ENCODE measurements at places on chromosomes 3 and 15.
A peak's percentile ranks its signal among the peaks of the same experiment; 100 is the strongest.

DNA sequence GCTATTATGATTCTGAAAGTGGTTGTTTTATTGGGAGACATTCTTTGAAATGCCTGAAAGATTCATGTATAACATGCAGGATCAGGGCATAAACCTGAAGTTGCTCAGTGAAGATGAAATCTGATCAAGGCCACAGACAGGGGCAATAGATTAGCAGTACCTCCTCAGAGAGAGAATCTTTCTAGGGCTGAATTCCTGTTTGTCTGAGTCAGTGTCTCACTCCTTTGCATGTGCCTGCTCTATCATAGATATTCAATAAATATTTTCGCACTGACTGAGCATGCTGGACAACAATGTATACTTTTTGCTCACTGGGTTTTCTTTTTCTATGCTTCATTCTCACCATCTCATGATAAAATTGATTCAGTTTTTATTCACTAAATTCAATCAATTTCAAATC, 49.8 kb upstream of the PFN2 start:
- DNase-seq, result peak; percentile 48

GRCh38 chr15:85497172-85497569, 116.8 kb downstream of the AKAP13 start:
- DNase-seq, result no peak

- DNase-seq, result no peak
Measured at GRCh38 chr3:196754091-196754981, 14.7 kb downstream of the PAK2 start.

DNA sequence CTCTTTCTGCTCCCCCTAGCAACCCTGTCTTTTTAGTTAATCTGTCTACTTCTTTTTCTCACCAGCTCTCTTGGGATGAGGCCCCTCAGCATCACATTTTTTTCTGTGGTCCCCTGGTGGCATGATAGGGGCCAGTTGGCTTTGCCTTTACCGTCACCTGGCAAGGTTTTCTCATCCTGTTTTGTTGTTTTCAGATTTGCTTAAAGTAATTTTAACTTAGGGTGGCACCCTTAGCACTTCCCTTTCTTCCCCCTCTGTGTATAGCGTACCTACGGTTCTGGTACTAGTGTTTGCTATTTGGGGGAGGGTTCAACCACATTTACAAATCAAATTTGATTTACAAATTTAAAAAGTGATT, 35.6 kb downstream of the PDCD6IP start:
- DNase-seq, result no peak

GRCh38 chr3:168336276-168336675, 240.6 kb upstream of the GOLIM4 start:
- DNase-seq, result no peak

DNA sequence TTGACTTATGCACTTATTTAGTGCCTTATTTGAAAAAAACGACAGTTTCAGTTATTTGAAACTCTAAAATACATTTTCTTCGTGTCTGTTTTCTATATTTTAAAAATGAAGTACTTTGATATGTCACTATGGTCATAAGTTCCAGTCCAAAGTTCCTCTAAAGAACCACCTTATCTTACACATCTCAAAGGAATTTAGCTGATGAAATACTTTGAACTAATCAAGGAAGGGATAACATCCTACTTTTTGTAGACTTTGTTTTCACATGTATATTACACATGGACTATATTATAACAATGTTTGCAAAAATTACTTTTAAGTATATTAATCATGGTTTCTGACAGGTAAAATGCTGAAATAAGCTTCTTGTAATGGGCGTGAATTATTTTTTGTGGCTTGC, 265.8 kb upstream of the ZNF717 start:
- no peak for DNase-seq

- no peak for DNase-seq
Measured at GRCh38 chr3:48798998-48799397, 48.7 kb downstream of the PRKAR2A start.

DNA sequence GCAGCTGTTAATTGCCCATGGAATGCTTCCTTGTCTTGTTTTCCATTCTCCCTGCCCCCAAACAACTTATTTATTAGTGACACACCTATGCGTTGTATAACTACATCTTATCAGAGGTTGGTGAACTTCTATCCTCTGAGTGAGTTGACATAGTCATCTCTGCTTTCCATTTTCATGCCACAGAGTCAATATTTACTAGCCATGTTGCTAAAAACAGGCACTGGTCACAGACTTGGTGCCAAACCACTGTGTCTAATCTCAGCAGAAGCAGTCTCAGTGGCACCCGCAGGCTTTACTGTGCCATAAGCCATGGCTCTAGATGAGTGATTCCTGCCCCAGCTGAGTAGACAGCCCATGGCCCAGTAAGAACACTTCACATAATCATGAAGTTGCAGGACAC, 26.5 kb downstream of the DAPK2 start:
- no peak for DNase-seq

DNA sequence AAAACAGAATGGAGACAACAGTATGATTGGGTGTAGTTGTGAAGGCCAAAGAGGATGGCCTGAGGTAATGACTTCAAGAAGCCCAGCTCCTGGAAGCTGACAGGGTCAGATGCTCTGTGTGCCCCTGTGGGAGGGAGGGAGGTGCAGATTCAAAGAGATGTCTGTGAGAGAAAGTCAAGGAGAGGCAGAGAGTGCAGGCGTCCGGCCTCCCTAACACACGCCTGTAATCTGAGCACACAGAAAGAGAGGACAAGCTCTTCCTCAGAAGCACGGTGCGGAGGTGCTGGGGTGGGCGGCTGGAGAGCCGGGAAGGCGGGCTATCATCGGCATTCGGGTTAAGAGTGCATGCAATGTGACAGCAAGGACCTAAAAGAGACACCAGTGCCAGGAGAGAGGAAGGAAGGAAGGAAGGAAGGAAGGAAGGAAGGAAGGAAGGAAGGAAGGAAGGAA, 238.2 kb upstream of the HES1 start:
- no peak for DNase-seq

DNA sequence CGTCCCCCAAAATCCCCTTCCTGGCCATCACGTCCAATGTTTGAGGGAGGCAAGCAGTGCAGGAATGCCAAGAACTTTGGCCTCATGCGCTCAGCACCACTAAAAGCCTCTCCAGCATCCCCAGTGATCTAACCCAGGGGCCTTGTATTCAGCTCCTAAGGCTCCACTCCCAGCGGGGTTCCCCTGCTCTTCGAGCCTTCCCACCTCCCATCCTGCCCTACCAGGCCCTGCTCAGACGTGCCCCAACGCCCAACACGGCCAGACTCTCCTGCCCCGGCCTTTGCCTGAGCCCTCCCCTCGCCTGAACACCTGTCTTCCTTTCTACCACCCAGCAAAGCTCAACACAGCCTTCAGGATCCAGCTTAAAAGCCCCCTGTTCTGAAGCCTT, 30.5 kb downstream of the PLXND1 start:
- no peak for DNase-seq

- DNase-seq, result no peak
Measured at GRCh38 chr3:9627901-9628633, 21.2 kb upstream of the MTMR14 start.

- no peak for DNase-seq
Measured at GRCh38 chr15:91855241-91855640, 1.7 kb downstream of the SLCO3A1 start.

- DNase-seq, result no peak
Measured at GRCh38 chr3:24523988-24524727, 29.5 kb upstream of the THRB start.

DNA sequence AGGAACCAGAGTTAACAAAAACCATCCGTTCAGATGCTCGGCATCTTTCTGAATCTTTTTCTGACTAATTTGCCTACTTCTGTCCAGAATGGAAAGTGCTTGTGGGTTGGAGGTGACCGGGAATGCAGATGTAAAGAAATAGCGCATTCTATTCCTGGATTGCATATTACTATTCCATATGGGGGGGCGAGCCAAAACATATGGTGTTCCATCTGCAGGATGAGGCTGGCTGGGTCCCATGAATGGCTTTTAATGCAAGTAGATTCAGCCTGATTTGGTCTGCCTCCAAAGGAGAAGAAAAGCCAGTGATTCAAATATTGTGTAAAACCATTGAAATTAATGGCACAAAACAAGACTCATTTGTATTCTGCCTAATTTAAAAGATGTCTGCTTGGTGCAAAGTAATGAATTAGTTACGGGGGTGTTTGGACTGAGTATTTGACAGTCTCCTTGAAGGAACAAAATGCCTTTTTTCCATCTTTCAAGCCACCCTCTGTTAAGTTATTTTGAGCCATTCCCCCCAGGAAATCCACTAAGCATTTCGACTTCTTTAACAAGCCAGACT, 99.0 kb downstream of the ST8SIA2 start:
- DNase-seq, result peak; percentile 52

GRCh38 chr15:38555686-38556334, 8.8 kb downstream of the RASGRP1 start:
- peak; percentile 85 for DNase-seq

- DNase-seq, result no peak
Measured at GRCh38 chr15:91136386-91136923, 36.4 kb downstream of the SV2B start.

GRCh38 chr3:10941972-10942371, 50.6 kb upstream of the SLC6A1 start:
- DNase-seq, result no peak

DNA sequence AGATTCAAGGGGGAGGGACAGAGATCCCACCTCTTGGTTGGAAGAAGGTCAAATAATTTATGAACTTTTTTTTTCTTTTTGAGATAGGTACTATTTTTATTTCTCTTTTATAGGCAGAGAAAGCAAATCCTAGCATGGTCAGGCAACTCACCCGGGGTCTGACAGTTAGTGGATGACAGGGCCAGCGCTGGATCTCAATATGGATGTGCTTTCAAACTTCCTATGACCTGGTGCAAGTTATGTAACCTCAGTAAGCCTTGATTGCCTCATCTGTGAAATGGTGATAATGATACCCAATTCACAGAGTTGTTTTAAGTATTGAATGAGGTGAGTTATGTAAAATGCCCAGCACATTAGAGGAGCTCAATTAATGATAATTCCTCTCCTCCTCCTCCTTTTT, 86.8 kb upstream of the MEF2A start:
- no peak for DNase-seq

- no peak for DNase-seq
Measured at GRCh38 chr3:114400371-114400770, 106.5 kb downstream of the TIGIT start.

DNA sequence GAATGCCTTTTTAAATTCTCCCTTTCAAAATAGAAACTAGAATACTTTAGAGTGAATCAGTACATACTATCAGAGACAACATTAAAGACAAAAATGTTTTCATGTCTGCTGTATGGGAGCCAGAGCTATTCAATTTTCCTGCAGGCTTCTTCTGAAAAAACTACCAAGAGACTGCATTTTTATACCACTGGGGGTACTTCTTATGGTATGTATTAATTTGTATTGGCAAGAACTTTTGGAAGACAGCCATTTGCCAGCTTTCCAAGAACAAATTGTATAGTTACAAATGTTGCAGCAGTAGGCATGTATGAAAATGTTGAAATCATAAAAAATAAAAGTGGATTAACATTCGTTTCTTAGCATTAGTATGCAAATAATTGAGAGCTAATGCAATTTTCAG, 1010.0 kb upstream of the CADM2 start:
- DNase-seq, result no peak

GRCh38 chr3:113514265-113514769, 639 bp downstream of the SPICE1 start:
- DNase-seq, result no peak

GRCh38 chr15:101012326-101013200, 93.4 kb downstream of the LRRK1 start:
- DNase-seq, result no peak

DNA sequence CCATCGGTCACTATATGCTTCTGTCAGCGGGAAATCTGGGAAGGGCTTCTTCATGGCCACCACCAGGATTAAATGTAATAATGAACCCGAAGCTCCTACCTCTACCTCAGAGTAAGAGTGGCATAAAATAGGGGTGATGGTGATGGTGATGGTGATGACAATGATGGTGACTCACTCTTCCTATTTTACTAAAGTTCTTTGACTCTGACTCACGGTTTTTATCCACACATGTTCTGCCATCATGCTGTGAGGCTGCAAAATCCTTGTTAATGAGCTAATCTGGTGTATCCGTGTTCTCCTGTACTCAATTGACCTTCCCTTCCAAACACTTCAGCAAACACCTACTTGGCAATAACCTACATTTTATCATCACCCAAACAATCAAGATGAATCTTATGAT, 18.3 kb upstream of the FOXP1 start:
- no peak for DNase-seq

DNA sequence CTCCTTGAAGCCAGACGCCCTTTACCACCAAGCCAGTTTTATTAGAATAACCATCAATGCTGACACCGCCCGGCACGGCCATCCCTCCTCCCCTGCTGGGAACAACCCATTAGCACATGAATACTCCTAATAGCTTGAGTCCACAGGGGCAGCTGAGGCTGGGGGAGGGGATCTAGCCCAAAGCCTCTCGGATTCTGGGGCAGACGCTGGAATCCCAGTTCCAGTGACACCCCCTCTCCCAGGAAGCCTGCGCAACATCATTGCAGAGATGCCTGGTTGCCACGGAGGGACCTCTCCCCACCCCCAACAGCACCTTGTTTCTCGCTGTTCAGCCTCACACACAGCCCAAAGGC, 1.2 kb upstream of the LINGO1 start:
- DNase-seq, result no peak

DNA sequence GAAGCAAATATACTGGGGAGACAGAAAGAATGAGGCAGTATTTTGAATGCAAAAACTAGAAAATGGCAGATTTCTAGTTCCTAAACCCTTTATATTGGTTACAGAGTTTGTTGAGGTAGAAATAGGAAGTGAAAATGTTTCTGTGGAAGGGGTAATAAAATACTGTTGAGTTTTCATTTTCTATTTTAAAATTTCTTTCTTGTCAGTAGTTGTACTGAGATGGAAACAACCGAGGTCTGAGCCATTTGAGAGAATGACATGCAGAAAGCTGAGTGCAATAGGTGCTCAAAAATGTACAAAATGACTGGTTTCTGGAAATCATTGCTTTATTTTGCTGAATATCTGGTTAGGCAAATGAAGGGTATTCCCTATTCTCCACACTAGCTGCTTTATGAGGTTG, 361.4 kb downstream of the CHL1 start:
- no peak for DNase-seq

GRCh38 chr3:50687127-50687751, 12.5 kb downstream of the DOCK3 start:
- no peak for DNase-seq

DNA sequence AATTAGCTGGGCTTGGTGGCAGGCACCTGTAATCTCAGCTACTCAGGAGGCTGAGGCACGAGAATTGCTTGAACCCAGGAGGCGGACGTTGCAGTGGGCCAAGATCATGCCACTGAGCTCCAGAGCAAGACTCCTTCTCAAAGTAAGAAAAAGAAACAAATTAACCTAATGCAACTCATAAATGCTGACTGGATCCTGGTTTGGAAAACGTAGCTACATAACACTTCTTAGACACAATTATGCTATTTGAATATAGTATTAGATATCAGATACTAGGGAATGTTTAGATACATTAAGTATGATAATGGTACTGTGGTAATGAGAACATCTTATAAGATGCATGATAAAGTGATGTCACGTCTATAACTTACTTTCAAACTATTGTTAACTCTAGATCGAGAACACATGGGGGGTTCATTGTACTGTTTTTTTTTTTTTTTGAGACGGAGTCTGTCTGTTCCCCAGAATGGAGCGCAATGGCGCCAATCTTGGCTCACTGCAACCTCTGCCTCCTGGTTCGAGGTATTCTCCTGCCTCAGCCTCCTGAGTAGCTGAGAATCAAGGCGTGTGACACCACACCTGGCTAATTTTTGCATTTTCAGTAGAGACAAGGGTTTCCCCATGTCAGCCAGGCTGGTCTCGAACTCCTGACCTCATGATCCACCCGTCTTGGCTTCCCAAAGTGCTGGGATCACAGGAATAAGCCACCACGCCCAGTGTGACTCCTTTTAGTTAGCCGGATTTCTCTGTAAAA, 5.9 kb upstream of the ISY1 start:
- no peak for DNase-seq
